Activated CD4-positive, alpha-beta T cell treated with anti-CD3 and anti-CD28 coated beads, Interleukin-2, amount 50 U/mL, for 48 hours (primary cell): ENCODE measurements at places on chromosomes 11 and 22.
A peak's percentile ranks its signal among the peaks of the same experiment; 100 is the strongest.

- no peak for DNase-seq
These were observed 55.8 kb upstream of the TREH start for GRCh38 chr11:118735203-118735602.

DNA sequence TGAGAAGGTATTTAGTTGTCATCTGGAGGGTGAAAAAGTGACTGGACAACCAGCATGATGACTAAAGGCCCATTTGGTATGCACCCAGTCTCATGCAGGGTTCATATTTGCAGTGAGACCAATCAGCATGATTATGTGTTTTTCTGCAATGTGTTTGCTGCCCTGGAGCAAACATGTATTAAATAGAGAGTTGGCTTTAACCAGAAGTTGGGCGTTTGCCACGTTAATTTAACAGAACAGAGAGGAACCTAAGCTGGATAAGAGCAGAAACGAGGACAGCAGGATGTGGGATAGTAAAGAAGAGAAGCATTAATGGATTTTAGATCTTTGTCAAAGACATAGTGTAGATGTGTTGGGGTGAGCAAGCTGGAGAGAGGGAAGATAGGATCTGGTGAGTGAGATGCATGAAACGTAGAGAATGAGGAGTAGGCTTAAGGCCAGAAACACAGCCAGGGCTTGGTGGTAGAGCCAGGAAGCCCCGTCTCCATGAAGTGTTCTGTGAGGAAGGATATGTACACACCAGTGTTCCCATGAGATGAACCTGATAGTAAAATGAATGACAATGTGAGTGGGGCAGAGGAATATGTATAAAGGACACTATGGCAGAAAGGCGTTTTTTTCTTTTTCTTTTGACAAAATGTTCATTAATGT, 164.0 kb upstream of the PDGFD start:
- no peak for DNase-seq

GRCh38 chr11:46827995-46828394, 18.1 kb downstream of the CKAP5 start:
- no peak for DNase-seq

GRCh38 chr11:75574698-75575602, 12.9 kb downstream of the SERPINH1 start:
- no peak for DNase-seq

- no peak for DNase-seq
These were observed 78.9 kb downstream of the FBLN1 start for GRCh38 chr22:45581549-45582080.

- peak; percentile 54 for DNase-seq
These were observed 6.0 kb upstream of the MAPK11 start for GRCh38 chr22:50276143-50276542.

DNA sequence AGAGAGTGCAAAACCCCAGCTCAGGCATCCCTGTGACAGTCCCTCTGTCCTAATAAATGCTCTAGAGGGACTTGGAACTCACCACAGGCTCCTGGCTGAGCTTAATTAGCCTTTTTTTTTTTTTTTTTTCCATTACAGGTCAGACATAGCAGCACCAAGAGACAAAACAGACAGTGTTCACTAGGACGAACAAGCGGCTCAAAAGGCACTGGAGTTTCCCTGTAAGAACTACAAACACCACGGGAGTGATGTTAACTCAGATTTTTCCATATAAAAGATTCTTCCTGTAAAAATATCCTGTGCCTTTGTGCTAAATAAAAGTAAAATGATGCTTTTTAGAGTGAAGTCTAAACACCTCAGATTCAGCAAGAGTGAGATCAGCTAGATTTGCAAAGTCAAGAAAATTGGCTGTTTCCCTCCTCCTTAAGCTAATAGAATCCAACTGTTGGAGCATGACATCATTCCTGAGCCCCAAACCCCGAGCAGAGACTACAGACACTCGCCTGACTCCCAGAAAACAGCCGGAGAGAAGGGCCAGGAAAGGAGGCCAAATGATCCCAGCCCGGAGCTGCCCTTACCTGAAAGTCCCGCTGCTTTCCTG, 101.0 kb upstream of the AKIP1 start:
- DNase-seq: no peak

GRCh38 chr11:119641983-119642745, 86.8 kb downstream of the NECTIN1 start:
- DNase-seq: peak; percentile 7

- DNase-seq: no peak
These were observed 296.9 kb downstream of the KIRREL3 start for GRCh38 chr11:126703662-126704061.

DNA sequence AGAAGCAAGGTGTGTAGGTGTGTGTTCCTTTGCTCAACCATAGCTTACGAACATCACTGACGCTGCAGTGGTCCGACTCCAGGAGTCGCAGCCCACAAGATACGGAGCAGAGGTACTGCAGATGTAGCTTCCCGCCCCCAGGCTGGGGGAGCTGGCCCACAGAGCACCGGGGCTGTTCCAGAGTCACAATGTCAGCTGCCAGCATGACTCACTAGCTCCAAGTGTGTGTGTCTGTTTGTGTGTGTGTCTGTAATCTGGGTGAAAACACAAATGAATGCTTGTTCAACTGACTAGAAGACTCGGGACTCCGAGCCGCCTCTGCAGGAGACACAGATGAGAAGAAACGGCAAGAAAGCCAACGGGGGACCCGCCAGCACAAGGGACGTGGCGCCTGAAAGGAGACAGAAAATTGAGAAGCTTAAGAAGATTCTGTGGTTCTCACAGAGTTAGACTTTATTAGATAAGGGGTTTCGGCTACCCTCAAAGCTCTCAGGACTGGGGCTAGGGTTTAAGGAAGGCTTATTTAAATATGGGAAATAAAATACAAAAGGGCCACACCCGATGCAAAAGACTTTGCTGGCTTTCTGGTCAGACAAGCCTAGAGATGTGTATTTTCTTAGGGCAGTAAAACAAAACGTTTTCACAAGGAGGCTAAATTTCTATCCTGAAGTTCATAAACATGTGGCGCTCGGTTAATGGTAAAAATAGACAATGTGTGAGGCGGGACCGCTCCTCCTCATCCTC, 10.7 kb downstream of the VSIG10L2 start:
- no peak for DNase-seq

DNA sequence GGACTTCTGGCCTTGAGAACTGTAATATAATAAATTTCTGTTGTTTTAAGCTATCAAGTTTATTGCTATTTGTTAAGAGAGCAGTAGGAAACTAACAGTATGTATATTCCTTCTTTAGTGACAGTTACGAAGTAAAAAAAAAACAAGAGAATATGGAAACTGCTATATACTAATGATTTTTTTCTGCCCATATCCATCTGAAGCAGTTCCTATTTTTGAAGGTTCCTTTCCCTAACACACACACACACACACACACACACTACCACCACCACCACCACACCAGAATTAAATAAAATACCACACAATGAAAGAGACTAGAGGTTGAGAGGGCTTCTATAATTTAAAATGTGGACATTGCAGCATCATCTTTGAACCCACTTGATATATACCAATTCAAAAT, 44.4 kb upstream of the CARD18 start:
- DNase-seq: no peak

DNA sequence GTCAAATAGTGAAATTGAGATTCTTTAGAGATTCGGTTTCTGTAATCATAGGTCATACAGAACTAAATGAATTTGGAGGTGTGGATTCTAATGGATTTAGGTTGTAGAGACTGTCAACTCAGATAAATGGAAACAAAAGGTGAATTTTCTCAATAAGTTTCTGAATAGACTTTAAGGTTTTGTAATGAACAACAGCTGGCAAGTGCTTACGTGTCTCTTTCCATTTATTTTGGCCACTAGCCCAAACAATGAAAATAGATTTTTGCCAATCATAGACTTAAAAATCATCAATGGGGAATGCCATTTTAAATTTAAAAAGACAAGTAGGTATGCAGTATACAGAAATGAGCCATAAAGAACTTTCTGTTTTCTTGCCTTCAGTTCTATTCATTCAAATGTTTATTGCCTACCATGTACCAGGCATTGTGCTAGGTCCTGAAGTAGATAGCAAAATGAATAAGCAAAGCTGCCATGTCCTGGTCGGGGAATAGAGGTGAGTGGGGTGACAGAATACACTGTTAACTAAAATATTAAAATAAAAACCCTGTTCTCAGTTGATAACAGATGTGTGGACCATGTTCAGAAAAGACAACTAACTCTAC, 16.9 kb upstream of the TMEM135 start:
- no peak for DNase-seq

DNA sequence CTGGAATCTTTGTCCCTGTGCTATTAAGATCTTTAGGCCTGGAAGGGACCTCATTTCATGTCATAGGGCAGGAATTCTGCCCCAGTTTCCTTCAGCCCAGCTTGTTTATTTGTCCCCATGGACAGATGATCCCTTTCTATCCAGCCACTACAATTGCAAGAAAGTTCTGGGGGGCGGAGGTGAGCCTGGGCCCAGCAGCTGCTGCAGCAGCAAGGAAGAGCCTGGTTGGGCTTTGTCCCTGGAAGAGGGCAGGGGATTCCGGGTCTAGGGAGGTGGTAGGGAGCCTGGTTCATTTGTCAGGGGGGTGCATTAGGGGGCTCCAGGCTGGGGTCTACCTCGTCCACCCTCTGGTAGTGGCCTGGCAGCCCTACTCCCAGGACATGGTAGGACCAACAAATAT, 16.4 kb upstream of the CACNA1I start:
- DNase-seq: no peak

- DNase-seq: no peak
These were observed 24.6 kb upstream of the TMA7B start for GRCh38 chr22:39935612-39936011.

DNA sequence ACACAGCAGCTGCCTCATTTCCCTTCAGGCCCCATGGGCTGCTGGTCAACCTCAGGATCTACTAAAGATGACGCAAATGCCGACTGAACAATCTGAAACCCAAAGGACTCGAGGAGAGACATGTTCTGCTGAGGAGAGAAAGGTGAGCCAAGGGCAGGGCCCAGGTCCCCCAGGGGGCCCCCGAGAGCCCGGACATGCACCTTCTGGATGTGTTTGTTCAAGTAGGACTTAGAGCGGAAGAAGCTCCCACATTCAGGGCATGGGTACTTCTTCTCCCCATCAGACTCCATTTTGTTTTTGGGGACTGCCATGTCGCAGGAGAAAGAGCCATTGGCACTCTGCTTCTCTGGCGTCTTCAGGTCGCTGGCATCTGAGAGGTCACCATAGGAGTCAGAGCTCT, 19.3 kb downstream of the PATZ1 start:
- DNase-seq: no peak

DNA sequence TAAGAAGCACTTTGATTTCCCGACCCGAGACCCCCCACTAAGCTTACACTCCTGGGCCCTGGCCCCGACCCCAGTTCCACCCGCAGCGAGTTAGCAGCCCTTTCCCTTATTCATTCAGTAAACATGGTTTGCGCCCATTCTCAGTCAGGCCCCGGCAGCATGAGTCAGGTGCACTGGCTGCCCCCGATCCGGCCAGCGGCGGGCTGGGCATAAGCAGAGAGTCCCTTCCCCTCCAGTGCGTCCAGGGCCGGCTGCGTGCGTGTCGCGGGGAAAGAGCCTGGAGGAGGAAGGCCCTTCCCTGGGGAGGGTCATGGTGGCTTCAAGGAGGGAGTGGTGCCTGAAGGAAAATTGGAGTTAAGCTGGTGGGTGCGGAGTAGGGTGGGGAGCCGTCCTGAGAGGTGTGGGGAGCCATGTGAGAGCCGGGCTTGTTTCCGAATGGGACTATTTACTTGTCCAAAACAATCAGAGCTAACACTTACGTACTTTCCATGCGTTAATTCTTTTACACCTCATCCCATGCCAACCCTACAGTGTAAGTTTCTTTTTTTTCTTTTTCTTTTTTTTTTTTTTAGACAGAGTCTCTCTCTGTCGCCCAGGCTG, 657 bp downstream of the IGHMBP2 start:
- DNase-seq: peak; percentile 33

DNA sequence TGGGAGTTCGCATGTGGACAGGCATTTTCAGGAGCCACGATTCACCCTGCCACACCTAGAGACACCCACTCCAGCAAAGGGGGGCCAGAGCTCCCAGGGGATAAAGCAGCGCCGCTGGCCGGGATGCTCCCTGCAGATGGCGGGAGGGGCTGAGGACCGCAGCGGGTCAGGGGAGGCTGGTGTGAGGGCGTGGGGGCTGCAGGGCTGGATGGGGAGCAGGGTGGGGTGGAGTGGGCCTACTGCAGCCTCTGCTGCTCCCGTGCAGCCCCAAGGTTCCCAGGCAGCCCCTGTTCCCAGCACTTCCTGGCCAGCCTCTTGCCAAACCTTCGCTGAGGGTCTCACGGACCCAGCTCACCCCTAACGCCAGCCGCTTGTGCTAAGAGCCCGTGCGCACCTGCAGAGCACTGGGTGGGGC, 13.0 kb downstream of the MUC5B start:
- no peak for DNase-seq

- DNase-seq: no peak
These were observed 42.6 kb downstream of the TEAD1 start for GRCh38 chr11:12716816-12717215.

GRCh38 chr22:43256569-43256968, 69.6 kb upstream of the TTLL12 start:
- no peak for DNase-seq

DNA sequence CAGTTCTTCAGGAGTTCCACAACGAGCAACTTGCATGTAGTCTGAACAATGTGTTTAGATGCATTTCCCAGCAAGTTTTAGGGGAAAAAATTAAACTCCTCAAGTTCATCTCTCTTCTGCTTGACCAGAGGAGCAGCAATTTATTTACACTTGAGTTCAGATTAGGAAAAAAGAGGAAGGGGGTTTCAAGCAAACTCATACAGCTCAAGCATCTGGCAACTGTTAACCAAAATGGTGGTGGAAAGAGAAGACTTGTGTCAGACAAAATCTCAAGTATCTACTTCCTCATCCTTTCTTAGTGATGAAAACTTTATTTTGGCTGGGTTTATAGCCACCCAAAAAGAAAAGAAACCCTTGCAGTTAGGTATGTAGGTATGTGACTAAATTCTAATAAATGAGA, 29.1 kb upstream of the PICALM start:
- no peak for DNase-seq

- no peak for DNase-seq
These were observed 217.8 kb downstream of the FAM76B start for GRCh38 chr11:95571718-95572260.

DNA sequence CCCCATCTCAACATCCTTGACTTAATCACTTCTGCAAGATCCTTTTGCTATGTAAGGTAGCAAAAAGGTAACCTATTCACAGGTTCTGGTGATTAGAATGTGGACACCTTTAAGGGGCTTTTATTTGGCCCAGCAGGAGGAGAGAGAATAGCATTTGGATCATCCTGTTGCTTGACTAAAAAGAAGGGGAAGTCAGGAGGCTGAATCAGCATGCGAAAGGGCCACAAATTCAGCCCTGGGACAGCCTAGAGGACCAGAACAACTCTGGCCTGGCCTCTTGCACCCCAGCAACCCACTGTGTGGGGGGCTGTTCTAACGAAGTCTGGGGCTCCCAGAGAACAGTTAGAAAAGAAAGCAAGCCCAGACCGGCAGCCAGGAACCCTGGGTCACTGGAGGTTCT, 3.2 kb upstream of the HMOX1 start:
- DNase-seq: no peak

- no peak for DNase-seq
These were observed 129.1 kb downstream of the APOL5 start for GRCh38 chr22:35846804-35847203.

DNA sequence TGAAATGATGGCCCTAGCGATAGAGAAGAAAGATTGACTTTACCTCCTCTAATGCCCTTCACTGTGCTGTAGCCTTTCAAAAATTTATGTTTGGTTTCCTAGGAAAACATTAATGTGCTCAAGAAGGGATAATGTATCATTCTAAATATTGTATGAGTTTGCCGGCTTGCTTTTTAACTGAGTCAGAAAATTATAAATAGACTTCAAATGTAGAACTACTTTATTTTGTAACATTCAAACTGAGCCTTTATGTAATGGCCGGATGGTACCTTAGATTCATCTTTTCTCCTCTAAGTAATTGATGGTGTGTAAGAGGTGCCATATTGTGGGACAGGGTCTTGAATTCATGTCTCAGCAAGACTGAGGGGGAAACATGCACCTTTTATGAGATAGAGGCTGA, 57.7 kb downstream of the BID start:
- DNase-seq: no peak
